ENCODE measurements at places on chromosomes 1 and 21.

- no peak for DNase-seq
Observed at GRCh38 chr1:95098196-95098595, 19.0 kb upstream of the TLCD4 start.

- DNase-seq: no peak
Observed at GRCh38 chr1:202205523-202206190, 12.1 kb downstream of the LGR6 start.

- no peak for DNase-seq
Observed at GRCh38 chr1:220207411-220207810, 64.8 kb downstream of the RAB3GAP2 start.

DNA sequence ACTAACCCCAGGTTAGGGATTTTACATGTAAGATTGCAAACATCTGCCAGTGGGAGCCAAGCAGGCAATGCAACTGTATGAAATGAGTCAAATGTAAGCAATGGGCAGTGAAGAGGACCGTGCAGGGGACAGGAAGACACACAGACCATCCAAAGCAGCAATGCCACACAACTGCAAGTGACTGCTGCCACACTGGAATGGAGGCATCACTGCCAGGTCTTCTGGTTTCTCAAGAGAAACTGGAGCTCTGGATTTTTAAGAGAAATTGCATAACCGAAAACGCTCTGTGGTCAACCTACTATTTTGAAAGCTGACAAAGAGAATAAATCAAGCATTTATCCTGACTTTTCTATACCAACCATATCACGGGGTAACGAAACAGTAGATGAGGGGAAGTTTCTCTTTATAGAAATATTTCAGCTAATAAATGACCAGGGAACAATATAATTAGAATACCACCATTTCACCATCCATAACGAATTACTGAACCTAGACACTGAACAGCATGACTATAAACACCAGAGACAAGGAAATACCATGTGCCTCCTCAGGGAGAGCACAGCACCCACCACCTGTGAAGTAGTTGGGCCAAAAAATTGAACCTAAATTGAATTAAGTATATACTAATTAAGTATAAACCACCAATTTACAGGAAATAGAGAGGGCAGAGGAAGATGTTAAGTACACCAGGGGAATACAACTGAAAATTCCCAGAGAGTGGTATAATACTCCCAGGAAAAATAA is 4.4 kb downstream of the AK2 start:
- no peak for DNase-seq

- no peak for DNase-seq
Observed at GRCh38 chr1:230892018-230892491, 23.7 kb upstream of the C1orf198 start.

- no peak for DNase-seq
Observed at GRCh38 chr1:48200166-48200900, 22.2 kb upstream of the SLC5A9 start.

Measured in NCI-H446 treated with DMSO at 0.1 percent for 48 hours (cell line).